ENCODE measurements at places on chromosomes 13 and 19. TPM values are rescaled to one million over a fixed set of nuclear protein-coding genes. Genes with fewer than 3 reads are reported as not detected.

DNA sequence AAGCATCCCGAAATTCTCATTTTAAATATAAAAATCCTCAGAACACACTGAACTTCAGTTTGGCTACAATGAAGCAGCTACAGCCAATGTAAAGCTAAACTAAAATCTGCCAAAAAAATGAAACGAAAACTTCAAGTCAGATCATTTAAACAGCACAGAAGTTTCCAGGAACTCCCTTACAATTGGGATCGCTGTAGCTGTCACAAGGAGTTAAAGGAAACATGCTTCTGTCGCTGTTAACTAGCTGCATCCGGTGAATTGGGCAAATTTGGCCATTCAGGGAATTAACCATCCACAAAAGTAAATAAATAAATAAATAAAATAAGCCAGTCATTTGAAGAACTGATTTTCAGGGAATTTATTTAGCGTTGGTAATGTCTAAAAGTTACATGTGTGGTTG lies 77.0 kb upstream of the PEG3 start:
- DNase-seq, result peak; percentile 17

- no peak for DNase-seq
Observed at GRCh38 chr19:49520705-49521319, 7.0 kb upstream of the RCN3 start.

- DNase-seq, result no peak
Observed at GRCh38 chr19:27671876-27672275, 1541.1 kb downstream of the UQCRFS1 start.

DNA sequence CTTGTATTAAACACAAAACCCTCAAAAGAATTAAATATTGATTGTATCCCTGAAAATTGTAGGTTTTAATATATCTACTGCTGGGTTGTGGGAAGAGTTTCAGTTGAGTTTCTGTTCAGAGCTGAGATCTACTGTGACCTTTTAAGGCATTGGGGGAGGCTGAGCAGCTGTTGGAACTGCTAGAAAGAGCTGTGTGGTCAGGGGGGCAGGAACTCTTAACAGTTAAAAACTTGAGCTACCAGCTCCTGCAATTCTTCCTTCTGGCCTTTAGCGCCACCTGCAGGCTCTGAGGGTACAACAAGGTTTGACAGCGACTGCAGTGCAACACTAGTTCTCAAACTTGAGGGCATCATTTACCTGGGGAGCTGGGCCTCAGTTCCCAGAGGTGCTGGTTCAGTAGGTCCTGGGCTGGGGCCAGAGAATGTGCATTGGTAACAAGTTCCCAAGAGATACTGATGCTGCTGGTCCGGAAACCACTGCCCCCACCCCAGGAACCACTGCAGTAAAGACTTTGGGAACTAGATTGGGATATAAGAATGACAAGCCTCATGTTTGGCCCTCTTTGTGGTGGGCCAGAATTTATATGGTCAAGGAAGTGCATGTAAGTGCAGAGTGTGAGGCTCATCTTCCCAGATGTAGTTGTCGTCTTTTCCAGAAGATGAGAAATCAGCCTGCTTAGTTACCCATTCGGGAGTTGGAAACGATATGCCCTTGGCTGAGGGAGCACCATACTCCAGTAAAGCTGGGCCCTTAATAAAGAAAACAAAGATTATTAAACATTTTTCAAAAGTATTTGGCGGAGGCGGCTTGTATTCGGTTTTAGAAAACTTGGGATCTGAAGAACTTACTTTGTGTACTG lies 2.6 kb downstream of the RNASEH2B start:
- DNase-seq, result peak; percentile 89

DNA sequence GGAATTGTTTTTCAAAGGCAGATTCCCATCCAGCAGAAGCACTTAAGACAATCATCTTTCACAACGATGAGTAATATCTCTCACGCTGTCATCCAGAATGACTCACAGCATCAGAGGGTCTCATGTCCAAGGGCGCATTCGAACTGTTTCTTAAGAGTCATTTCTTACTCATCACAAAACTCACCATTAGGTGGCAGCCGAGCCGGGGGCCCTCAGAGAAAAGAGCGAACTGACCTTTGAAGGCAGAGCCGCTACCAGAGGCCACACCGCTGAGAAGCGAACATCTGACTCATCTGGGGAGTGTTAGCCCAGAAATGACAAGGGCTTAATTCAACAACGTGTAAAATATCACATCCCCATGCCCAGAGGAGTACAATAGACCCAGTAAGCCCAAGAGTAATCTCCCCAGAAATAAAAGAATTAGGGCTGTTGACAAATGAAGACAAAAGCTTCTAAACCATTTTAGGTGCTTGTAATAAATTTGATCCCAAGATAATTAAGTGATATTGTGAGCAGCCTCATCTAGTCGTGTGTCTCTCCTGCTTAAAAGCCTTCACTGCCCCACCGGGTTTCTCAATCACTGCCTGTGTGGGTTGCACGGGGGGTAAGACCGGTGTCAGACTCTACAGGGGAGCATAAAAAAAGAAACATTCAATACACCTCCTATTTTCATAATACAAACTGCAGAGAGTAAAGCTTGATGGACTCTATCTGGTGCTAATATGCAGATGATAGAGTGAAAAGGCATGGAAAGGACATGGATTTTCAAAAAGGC lies 96.2 kb downstream of the CYSLTR2 start:
- DNase-seq, result peak; percentile 76

DNA sequence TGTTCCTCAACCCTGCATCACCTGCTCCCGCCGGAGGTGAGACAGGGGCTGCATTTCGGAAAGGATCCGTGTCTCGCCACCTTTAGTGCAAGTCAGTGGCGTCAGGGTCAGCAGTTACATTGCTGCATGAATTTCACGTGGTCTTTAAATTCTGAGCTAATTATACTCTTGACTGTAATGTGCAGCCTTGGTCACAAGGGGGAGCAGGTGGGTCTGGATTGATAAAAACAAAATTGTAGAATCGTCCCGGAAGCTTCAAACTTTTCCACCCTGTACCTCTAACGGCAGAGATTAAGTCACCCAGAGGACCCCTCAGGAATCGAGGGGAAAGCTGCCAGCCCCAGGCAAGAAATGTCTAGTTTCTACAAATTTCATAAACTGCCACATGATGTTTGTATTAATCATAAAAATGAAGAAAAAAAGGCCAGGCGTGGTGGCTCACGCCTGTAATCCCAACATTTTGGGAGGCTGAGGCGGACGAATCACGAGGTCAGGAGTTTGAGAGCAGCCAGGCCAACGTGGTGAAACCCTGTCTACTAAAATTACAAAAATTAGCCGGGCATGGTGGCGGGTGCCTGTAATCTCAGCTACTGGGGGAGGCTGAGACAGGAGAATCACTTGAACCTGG lies 20.2 kb downstream of the BBC3 start:
- DNase-seq, result peak; percentile 88

DNA sequence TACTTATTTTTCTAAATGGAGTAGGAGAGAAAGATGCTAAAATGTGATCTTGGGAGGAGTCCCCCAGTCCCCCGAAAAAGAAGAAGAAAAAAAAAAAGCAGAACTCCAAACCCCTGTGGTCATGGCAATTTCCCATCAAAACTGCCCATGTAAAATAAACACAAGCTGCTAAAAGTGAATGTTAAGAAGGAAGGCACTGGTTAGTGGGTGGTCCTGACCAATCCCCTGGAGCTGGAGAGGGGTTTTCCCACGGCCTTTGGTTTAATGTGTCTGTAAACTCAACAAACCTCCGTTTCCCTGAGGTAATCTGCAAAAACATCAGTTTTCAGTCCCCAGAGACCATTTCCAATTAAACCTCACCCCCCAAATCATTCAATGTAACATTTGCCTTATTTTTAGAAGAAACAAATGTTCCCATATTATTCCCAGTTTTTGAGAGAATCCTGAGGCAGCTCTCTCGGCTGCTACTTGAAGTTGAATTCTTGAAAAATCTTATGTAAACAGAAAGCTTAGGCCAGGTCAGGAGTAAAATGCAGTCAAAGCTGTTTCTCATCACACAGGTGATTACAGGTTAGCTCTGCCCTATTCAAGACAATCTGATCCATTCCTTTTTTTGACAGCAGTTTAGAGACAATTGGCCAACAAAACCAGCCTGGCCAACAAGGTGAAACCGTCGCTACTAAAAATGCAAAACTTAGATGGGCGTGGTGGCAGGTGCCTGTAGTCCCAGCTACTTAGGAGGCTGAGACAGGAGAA lies 17.0 kb downstream of the RAB3D start:
- DNase-seq, result no peak

DNA sequence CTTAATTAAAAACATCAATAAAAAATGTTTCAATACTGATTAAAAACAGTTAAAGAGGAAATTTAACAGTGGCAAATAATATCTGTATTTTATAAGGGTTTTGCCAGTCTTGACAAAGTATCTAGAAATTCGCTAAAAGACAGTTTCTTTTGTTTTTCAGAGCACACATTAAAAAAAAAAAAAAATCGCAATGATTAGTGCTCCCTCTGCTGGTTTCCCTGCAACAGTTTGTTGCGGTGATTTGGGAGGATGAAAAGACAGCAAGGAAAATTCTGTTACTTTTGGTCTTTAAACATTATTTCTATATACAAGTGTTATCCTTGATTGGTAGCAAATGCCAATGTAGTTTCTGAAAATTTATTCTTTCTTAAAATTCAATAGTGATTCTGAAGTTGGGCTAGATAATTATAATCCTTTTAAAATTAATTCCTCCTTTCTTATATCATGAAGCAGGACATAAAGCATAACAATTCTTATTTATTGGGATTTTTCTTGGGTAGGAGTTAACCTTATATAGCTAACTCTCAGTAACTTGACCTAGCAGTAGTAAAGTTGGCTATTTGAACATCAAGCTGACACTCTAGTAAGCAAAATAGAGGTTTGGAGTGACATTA lies 23.1 kb upstream of the SPRY2 start:
- peak; percentile 58 for DNase-seq

DNA sequence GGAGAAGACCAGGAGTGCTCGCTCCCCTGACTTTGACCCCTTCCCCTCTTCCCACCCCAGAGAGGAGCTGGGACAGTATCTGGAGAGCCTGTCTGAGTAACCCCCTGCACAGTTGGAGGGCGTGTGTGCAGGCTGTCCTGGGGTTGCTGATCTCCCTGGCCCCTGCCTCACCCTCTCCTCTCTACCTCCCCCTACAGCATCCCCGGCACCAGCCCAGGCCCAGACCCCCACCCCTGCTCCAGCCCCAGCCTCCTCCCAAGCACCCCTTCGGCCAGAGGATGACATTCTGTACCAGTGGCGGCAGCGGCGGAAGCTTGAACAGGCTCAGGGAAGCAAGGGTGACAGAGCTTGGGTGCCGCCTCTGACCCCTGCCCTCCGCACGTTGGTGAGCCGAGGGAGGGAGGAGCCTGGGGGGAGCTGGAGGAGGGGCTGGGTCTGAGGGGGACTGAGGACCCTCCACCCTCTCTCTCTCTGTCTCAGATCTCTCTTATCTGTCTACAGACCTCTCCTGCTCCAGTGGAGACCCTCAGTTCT lies 8.7 kb downstream of the PROSER3 start:
- no peak for DNase-seq

- DNase-seq, result no peak
Observed at GRCh38 chr13:58594747-58595600, 963.4 kb downstream of the PCDH17 start.

DNA sequence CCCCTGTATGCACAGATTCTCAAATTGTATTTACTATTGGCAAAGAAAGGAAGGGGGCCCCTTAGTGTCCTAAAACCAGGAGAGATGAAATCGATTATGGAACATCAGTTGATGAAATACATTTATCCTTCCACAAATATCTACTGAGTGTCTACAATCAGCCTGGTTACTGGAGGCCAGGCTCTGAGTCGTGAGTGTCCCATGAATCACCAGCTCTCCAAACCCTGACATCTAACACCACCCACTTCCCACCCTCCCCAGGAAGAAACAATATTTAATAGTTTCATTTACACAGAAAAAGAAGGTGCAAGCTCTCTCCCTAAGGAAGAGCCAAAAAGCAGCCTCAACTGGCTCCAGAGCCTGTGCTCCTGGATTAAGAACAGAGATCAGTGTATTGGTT lies 25.2 kb downstream of the KCTD15 start:
- no peak for DNase-seq

GRCh38 chr19:5046339-5047039 lies 77.6 kb downstream of the KDM4B start:
- peak; percentile 92 for DNase-seq

- no peak for DNase-seq
Observed at GRCh38 chr19:13960863-13961784, 8.8 kb downstream of the DCAF15 start.

DNA sequence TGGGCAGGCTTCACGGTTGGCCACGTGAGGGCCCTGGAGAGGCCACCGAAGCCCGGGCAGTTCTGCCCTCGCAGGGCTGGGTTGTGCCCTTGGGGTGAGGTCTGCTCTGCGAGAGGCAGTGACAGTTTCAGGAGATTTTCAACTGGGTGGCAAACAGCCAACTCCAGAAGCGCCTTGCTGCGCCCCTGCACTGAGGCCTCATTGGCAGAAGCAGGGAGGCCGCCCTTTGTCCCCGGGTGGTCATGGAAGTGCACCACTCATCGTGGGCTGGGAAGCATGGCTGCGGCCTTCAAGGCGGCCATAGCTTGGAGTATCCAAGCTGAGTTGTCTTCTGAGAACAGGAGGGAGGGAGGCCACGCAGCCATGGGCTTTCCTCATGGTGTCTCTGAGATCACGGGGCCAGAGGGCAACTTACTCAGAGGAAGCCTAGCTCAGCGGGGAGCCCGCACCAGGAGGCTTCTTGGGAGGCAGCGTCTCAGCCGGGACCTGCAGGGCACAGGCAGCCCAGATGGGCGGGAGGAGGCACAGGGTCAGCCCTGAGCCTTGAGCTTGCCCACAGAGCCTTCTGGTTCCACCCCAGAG lies 14.8 kb downstream of the PLEKHJ1 start:
- peak; percentile 39 for DNase-seq

DNA sequence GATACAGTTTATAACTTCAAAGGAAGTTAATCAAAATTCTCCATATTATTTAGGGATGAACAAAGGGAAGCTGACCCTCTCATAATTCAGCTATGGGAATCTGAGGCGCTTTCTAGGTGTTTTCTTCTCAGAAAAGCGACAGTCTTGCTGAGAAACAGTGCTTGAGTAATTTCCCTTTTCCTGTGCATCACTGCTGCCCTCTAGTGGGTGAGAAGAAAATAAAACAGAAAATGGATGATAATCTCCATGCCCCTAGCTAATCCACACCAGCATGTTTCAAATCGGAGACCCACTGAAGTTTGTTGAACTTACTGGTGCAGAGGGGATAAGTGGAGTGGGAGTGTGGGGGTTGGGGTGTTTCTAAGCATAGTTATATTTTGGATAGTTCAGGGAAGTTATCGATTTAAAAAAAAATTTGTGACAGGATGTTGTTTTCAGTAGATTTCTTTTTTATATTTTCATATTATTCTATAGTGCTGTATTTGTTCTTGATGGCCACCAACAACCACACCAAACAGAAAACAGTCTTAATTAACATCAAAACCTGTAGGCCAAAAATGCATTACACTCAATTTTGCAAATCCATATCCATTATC lies 21.4 kb downstream of the LCP1 start:
- DNase-seq, result peak; percentile 91

GRCh38 chr13:108433976-108434755 lies 164.6 kb downstream of the TNFSF13B start:
- DNase-seq, result no peak

GRCh38 chr19:4851551-4852290 lies 15.7 kb downstream of the PLIN3 start:
- peak; percentile 75 for DNase-seq

GRCh38 chr19:10431254-10431942 lies 11.1 kb downstream of the PDE4A start:
- no peak for DNase-seq

ZNF470 gene
- 5.1 TPM for total RNA-seq

FAM124A gene
- total RNA-seq, result 2.2 TPM

OR10H1 gene
- not detected for total RNA-seq

DPF1 gene
- total RNA-seq, result 8.1 TPM

KCNN4 gene
- not detected for total RNA-seq

TMEM59L gene
- total RNA-seq, result 9.3 TPM

ZNF799 gene
- total RNA-seq, result 3.0 TPM

SLC10A2 gene
- not detected for total RNA-seq

ZNF835 gene
- total RNA-seq, result 4.6 TPM

XRCC1 gene
- 69.4 TPM for total RNA-seq

Measured in A673 (cell line).